GF-D8 (cell line): ENCODE measurements at places on chromosomes 5 and 9.

DNA sequence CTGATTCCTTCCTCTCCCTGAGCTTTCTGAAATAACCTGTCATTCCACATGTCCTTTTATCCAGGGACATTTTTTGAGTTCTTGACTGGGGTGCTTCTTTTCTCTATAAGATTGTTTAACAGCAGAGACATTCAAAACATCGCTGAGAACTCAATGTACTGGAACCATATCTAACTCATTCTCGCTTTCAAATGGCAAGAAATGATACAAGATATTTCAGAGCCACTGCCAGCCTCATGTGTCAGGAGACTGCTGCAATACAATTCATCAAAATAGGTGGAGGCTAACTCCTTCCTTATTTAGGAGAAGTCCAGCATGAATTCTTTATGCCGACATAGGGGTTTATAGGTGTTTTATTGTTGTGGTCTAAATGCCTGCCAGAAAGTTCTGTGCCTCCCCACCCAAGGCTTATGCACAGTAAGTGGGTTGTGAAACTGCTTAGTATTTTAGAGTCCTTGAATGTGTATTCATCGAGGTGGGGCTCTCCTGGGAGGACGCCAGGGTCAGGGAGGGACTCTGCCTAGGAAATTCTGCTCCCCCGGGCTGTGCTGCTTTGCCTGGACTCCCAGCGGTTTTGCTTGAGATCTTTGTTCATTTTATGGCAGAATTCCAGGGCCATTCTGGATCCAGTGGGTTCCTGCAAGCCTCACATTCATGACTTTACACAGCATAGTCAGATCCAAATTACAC lies 53.9 kb downstream of the ZNF474 start:
- no peak for DNase-seq

- no peak for DNase-seq
Measured at GRCh38 chr9:129171993-129172751, 5.9 kb downstream of the IER5L start.

GRCh38 chr5:76404223-76405211 lies 1.4 kb downstream of the IQGAP2 start:
- DNase-seq, result peak; percentile 13

- no peak for DNase-seq
Measured at GRCh38 chr5:153824909-153825308, 213.8 kb downstream of the FAM114A2 start.

DNA sequence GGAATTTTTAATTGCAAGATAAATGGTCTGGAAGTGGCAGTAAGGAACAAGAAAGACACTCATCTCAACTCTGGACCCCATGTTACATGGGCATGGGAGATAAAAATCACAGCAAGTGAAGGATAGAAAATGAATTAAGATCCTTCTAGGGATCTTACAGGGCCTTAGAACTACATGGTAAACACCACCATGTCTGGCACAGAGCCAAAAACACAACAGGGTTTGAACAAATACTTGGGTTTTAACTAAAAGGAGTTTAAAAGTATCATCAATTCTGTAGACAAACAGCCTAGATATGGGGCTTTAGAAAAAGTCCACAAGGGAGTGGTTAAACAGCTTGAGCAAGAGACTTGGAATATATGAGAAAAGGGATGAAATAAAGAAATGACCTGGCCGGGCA lies 366.4 kb downstream of the ARL15 start:
- DNase-seq, result no peak
